WTC11 (cell line): ENCODE measurements at places on chromosomes 2 and 18. TPM values are rescaled to one million over a fixed set of nuclear protein-coding genes. Genes with fewer than 3 reads are reported as not detected.
A peak's percentile ranks its signal among the peaks of the same experiment; 100 is the strongest.

DNA sequence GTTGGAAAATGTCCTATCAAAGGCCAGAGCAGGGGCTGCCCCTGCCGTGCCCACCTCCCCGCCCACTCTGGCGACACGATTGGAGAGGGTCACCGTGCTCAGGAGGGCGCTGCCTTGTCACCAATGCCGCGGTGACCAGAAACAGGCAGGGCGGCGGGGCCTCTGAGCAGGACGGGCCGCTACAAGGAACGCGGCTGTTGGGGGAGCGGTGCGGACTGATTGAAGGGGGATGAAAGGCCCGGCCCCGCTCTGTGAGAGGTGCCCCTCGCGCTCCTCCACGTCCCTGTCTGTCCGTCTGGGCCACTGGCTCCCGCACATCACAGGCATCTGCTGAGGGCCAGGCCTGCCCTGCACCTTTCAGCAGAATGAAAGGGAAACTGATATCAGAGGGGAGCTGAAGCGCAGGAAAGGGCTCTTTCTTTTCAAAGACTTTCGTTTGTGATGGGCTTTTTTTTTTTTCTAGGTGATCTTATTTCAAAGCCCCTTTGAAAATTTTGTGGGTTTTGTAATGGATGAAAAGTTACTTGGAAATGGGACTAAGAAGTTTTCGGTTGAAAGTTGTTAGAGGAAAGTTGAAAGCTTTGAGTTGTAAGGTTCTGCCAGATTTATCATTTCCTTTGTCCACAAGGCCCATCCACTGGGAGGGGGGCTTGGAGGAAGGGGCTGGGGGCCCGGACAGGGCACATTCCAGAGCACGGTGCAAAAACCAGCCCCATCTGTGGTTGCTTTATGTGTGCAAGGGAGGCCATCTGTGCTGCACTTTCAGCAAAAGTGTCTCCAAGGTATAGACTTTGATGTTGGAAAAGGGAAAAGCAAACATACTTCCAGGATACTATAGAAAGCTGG is 244.2 kb downstream of the KLHL29 start:
- DNase-seq: no peak

DNA sequence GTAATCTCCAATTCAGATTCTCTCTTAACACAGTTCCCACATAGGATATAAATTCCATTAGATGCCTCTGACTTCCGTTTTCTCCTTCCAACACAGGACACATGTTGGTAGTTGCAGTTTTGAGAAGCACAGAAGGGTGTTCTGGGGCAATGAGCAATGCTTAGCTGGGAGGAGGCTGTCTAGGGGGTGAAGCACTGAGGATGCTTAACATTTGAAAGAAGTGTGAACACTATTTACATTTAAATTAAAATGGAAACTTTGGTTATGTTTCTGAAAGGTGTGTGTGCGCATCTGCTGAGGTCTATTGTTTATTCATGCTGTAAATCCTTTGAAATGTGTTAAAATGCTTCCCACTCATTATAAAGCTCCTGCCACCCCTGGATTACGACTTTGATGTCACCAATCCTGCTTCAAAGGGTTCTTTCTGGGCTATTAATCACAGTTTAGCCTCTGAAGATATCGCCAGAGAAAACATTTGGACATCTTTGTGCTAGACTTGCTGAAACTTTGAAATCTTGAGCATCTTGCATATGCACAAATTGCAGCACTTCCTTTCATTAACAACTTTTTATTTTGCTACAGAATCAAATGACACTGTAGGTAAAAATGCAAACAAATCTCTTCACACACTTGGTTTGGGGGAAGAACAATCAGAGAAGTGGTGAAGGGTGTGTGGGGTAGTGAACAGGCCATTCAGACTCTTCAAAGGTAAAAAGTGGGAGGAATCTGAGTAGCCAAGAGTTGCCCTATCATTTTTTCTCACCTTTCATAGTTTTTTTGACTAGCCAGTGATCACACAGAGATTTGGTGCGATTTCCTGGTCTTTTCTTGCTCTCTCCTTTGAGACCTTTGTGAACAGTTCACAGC is 258.4 kb downstream of the MYO3B start:
- DNase-seq: no peak

- DNase-seq: peak; percentile 73
Observed at GRCh38 chr2:58834404-58834803, 593.3 kb upstream of the FANCL start.

DNA sequence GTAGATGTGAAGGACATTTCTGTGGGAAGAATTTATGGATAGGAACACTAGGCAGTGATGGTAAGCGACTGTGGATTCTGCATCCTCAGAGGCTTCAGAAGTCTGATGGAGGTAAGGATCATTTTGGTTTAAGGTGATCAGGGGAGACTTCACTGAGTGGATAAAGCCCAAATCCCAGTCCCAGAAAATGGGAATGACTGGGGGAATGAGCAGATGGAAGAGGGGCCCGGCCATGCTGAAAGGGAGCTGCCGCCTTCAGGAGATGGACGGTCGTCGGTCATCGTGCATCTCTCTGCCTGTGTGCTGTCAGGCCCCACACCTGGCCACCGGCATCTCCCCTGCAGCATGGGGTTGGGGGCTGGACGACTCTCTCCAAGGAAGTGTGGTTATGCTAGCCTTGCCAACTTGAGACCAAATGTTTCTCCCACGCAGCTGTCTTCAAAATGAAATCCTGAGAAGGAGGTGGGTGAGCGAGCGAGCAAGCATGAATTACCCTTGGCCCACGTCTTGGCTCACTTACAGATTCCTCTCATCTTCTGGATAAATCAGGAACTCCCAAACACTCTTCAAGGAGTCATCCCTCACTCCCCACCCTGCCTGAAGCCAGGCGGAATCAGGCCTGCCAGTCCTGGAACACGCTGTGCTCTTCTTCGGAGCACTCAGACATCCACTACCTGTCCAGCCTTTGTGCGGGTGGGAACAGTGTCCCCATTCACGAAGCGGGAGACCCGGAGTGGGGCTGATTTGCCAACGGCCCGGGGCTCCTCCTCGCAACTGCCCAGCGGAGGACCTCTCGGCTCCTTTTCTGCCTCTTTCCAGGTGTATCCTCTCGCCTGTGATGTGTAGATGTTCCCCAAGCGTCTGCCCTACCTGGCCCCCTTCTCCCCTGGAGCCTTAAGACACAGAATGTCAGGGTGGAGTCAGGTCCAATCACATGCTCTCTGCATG is 85.6 kb downstream of the PRKCE start:
- no peak for DNase-seq

GRCh38 chr2:217983276-217984233 is 19.2 kb downstream of the TNS1 start:
- DNase-seq: no peak

- no peak for DNase-seq
Observed at GRCh38 chr2:234745347-234745746, 206.5 kb upstream of the SH3BP4 start.

- no peak for DNase-seq
Observed at GRCh38 chr2:227677928-227678327, 11.3 kb downstream of the SCYGR5 start.

DNA sequence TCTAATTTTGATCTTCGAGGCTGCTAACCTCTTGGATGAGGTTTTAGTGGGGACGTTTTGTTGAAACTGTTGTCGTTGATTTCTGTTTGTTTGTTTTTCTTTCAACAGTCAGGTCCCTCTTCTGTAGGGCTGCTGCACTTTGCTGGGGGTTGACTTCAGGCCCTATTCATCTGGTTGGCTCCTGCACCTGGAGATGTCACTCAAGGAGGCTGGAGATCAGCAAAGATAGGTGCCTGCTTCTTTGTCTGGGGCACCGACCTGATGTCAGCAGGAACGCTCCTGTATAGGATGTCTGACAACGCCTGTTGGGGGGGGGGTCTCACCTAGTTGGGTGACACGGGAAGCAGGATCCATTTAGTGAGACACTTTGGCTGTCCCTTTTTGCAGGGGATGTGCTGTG is 915.6 kb upstream of the CHAC2 start:
- DNase-seq: no peak

- DNase-seq: no peak
Observed at GRCh38 chr2:226414335-226414734, 385.3 kb downstream of the IRS1 start.

DNA sequence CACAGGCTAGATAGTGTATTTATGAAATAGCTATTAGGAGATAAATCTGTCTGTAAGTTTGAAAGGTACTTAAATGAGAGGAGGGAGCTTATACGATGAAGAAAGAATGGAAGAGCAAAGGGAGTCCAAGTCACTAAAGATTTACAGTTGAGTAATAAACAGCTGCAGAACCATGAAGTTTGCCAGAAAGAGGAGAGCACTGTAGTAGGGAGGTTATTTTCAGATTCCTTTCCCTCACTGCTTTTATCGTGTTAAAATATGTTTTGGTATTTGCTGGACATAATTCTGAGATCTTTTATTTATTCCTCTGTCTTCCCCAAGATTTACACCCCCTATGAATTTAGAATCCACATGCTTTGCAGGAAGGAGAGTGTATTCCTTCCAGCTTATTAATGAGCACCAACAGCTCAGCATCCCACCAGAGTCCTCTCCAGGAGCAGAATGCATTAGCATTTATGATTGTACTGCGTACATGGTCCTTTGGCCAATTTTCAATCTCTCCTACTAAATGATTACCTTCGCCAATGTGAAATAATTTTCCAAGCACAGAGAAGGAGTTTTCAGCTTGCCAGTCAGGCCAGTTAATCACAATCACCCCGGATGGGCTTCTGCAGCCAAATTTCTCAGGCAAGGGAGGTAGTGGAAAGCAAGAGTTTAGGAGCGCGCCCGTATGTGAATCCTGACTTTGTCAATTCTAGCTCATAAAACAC is 297.0 kb downstream of the NBAS start:
- no peak for DNase-seq

DNA sequence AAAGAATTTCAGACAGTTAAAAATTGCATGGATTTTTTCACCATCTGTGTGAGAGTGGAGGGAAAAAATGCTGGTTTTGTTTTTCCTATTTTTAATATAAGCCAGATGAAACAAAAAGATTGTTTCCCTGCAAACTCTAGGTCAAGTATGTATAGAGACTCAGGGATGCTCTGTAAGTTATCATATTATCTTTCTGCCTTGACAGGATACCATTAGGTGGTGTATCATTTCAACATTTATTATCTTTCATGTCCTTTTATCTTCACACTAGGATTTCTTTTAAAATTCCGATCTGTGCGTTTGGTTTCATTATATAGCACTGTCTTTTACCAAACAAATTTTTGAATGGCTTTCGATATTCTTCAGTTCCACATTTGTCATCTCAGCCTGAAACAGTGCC is 225.3 kb downstream of the EN1 start:
- no peak for DNase-seq

DNA sequence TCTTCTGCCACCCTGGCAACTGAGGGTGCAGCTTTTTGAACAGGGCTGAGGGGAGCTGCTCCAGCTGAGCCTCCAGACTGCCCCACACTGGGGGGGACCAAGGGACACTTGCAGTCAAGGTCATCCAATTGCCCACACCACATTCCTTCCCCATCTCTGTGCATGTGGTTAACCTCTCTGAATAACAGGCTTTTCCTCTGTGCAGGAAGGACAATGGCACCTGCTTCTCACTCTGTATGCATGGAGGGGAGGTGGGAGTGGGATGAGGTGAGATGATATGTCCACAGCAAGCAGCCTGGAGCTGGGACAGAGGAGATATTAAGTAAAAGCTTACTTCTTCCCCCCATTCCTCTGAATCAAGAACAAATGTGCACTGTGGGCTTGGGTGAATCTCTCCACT is 39.1 kb upstream of the TEX51 start:
- DNase-seq: no peak

- no peak for DNase-seq
Observed at GRCh38 chr18:66872277-66872676, 268.4 kb upstream of the CDH19 start.

DNA sequence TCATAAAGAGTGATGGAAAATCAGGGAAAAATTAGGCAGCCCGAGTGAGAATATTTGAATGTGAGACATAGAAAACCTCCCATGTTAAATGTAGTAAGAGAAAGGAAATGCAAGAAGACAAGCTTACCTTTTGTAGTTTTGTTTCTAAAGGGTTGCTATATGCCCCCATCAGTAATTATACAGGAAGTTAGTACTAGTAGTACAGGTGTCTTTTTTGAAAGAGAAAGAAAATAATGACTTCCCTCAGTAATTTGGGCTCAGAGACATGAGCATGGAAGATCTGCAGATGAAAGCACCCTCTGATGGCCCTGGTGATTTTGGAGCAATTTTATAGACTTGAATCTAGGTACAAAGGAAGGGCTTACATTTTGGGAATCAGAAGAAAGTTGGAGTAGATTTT is 80.8 kb downstream of the RHBDD1 start:
- no peak for DNase-seq

GRCh38 chr2:136534811-136535210 is 230.5 kb upstream of the THSD7B start:
- no peak for DNase-seq

DNA sequence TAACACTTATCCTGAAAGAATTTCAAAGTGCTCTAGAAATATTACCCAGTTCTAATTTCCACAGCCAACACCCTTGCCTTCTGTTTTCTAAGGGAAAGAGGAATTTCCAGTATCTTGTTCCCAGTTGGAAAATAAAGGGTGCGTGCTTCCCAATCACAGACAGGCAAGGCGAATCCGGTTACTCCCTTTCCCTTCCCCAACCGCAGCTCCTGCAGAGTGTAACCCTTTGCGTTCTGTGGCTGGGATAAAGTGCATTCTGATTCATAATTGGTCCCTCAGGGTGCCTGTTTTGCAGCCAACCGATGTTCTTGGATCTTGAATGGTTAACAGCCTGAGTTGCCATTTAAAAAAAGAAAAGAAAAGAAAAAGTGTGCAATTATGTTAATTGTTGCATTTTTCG is 40.6 kb upstream of the PGAP1 start:
- no peak for DNase-seq

GRCh38 chr18:54918060-54918459 is 41.2 kb downstream of the CCDC68 start:
- no peak for DNase-seq

DNA sequence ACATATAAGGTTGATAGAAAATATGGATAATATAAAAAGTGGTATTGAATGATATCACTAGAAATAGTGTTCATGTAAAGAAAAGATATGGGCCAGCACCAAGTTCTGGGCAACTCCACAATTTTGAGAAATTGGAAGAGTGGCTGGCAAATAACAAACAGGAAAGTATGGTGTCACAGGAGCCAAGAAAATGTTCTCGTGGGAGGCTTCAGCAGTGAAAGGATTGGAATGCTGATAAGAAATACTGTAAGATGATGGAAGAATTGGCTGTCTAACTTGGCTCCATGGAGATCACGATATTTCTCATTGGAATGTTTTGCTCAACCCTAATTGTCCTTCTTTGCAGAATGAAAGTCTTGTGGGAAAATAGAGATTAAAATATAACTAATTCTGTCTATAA is 856.8 kb downstream of the DPP10 start:
- DNase-seq: no peak

Gene SIGLEC15
- total RNA-seq: 0.30 to 0.48 TPM in 2 of 3 replicates, not detected in the other

Gene IL36A
- total RNA-seq: not detected in 3 replicates

Gene ABCG8
- 0.23 to 0.25 TPM in 2 of 3 replicates, not detected in the other for total RNA-seq

Gene PSTPIP2
- 1.9 to 2.5 TPM (median 1.9 TPM) in 3 replicates for total RNA-seq

Gene CPLX4
- not detected in 3 replicates for total RNA-seq

Gene TFCP2L1
- total RNA-seq: 3.3 to 4.3 TPM (median 3.7 TPM) in 3 replicates

Gene NT5DC4
- not detected in 3 replicates for total RNA-seq

Gene PLCL1
- 0.05 to 0.11 TPM (median 0.07 TPM) in 3 replicates for total RNA-seq
